Activated naive CD8-positive, alpha-beta T cell treated with anti-CD3 and anti-CD28 coated beads, Interleukin-2, amount 50 U/mL, for 24 hours (primary cell): ENCODE measurements at places on chromosomes 3 and 15.

DNA sequence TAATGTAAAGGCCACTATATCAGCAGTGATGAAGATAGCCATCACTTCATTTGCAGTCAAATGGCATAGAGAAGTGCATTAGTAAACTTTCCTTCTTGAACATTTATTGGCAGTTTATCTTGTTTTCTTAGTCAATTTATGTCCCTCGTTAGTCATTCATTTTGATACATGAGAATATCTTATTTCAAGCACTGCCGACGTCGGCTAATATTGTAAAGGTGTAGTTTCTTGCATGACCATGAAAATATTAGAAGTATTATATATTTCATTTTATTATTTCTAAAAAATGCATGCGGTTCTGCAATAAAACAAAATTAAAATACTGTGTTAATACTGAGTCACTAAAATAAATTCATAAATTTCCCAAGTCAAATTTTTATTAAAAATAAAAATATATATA, 751.6 kb upstream of the ROBO1 start:
- no peak for DNase-seq

GRCh38 chr15:76901965-76902364, 3.2 kb downstream of the SCAPER start:
- DNase-seq, result no peak

DNA sequence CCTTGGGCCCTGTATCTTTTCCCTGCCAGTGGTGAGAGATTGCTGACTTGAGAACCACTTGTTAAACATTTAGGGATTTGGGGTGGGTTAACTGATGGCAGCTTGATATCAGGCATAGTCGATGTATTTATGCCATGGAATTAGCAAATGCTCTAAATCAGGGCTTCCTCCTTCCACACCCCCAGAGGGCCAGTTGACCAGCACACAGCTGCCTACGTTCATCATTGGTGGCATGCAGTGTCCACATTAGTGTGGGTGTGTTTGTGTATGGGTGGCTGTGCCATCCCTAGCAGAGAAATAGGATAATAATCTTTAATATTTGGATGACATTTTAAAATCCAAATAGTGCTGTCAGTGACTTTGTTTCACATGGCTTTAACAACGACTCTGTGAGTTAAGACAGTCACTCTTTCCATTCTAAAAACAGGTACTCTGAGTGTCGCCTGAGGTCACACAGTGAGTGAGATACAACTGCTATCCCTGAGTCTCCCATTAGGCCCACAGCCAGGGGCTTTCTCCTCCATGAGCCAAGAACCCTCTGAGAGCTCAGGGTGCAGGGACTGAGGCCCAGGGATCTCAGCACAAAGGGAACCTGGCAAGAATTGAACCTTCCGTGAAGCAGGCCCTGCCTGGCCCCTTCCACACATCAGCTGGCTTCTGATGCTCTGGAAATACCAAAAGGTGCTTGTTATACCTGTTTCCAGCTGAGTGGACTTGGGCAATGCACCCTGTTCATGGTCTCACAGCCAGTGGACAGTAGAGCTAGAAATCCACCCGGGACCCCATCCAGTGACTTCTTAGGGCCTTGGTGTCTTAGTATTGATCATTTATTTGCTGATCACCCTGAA, 4.3 kb upstream of the LTF start:
- no peak for DNase-seq

GRCh38 chr3:170553788-170554757, 31.8 kb downstream of the SLC7A14 start:
- DNase-seq, result no peak

- no peak for DNase-seq
Measured at GRCh38 chr15:100183921-100184495, 157.8 kb downstream of the ADAMTS17 start.

DNA sequence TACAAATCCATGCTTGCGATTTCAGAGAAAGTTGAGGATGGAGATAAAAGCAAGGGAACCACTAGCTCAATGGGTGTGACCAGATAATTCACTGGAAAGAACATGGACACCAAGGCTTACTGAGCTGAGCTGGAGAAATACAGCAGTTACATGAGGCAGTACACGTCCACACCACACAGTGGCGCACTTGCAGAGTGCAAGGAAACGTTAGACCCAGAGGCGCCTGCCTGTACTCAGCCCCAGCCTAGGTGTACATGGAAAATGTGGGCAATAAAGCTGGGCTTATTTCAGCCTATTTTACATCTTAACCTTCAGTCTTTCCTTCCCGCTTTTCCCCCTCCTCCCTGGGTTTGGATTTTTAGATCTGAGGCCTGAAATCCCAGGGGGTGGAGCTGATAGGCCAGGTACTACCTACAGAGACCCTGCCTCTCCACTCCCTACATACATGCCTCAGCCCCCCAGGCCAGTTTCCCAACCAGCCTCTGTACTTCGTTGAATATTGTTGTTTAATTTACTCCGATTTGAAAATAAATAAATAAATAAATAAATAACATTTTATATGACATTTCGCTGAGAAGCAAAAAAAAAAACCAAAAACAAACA, 60.1 kb downstream of the PCOLCE2 start:
- peak; percentile 81 for DNase-seq

GRCh38 chr3:20141316-20141715, 44.7 kb downstream of the SGO1 start:
- DNase-seq, result no peak
